ENCODE measurements at places on chromosomes 11 and 22. TPM values are rescaled to one million over a fixed set of nuclear protein-coding genes. Genes with fewer than 3 reads are reported as not detected.
A peak's percentile ranks its signal among the peaks of the same experiment; 100 is the strongest.

The OR51B5 gene
- 118 TPM for total RNA-seq

The MMP1 gene
- 7.9 TPM for total RNA-seq

GRCh38 chr11:94737171-94737611 is 31.0 kb upstream of the AMOTL1 start:
- DNase-seq: peak; percentile 64

GRCh38 chr11:66880496-66881450 is 23.9 kb downstream of the LRFN4 start:
- peak; percentile 71 for DNase-seq

DNA sequence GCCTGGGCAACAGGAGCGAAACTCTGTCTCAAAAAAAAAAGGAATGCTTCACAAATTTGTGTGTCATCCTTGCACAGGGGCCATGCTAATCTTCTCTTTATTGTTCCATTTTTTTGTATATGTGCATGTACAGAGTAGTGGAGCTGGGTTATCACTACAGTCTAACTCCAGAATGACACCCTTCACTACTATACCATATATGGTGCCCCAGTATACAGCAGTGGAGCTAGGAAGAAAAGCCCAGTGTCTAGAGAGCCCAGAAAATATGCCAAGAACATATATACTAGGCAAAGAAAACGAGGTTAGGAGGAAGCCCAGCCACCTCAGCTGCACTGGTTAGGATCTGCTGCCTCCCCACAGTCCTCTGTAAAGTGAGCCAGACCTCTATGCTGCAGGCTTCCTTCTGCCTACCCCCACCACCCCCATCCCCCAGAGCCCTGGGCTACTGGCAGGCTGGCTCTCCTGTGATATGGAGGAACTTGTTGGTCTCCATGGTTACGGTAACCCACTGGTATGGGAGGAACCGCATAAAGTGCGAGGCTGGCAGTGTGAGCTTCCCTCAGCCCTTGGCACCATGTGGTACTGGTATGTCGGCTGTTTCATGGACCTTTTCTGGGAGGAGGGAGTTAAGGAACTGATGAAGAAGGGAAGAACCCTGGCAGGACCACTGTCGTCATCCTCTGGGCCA is 34.3 kb downstream of the RCOR2 start:
- no peak for DNase-seq

GRCh38 chr11:32571039-32571438 is 12.6 kb upstream of the EIF3M start:
- DNase-seq: no peak

DNA sequence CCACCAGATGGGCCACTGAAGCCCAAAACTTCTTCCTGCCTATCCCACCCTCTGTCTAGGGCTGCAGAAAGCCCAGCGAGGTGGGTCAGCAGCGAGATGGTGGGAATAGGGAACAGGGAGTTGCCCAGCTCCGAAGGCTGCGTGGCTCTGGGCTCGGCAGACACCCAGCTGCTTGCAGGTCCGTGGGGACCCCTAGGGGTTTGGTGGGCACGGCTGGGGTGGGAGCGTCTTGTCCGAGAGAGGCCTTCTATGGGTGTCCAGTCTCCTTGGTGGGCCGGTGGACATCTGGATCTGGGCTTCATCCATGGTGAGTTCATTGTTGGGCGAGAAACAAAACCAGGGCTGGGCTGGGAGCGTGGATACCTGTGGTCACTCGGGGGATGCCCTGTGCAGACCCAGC is 1211.0 kb downstream of the BRD1 start:
- no peak for DNase-seq

GRCh38 chr11:64206457-64207255 is at the start of gene FERMT3:
Gene FERMT3, plus strand, starts transcription at chr11:64206721. Its CDS starts 644 bp downstream, at chr11:64207365.
- no peak for DNase-seq
